ENCODE measurements at places on chromosomes 7 and 10.

GRCh38 chr7:16594061-16594460 lies 51.5 kb downstream of the ANKMY2 start:
- peak; percentile 62 for DNase-seq

DNA sequence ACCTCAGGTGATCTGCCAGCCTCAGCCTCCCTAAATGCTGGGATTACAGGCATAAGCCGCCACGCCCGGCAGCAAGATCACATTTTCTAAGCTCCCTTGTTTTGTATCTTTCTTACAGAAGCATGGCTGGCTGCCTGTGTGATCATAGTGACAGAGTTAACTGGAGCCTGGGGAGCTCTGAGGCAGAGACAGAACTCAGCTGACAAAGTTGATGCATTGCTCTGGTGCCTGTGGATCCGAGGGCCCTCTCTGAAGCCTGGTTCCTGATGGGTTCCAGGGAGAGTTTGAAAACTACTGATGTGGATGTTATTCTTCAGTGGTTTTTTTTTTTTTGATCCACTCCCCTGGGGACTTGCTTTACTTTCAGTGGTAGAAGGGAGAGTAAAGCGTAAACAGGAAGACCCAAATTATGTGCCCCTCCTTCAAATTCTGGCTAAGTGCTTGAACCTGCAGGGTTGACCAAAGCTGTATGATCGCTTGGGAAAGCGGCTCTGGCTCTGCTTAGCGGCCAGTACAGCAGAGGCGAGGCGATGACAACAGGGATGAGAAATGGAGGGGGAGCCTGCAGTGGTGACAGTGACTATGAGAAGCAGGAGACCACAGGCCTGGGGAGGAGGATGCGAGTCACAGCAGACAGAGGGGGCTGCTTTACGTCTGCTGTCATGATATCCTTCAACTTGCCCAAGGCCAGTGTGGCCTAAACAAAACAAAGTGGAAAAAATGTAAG lies 6.8 kb upstream of the EFCAB10 start:
- peak; percentile 72 for DNase-seq

- peak; percentile 85 for DNase-seq
Observed at GRCh38 chr7:25805027-25805687, 346.8 kb upstream of the NFE2L3 start.

DNA sequence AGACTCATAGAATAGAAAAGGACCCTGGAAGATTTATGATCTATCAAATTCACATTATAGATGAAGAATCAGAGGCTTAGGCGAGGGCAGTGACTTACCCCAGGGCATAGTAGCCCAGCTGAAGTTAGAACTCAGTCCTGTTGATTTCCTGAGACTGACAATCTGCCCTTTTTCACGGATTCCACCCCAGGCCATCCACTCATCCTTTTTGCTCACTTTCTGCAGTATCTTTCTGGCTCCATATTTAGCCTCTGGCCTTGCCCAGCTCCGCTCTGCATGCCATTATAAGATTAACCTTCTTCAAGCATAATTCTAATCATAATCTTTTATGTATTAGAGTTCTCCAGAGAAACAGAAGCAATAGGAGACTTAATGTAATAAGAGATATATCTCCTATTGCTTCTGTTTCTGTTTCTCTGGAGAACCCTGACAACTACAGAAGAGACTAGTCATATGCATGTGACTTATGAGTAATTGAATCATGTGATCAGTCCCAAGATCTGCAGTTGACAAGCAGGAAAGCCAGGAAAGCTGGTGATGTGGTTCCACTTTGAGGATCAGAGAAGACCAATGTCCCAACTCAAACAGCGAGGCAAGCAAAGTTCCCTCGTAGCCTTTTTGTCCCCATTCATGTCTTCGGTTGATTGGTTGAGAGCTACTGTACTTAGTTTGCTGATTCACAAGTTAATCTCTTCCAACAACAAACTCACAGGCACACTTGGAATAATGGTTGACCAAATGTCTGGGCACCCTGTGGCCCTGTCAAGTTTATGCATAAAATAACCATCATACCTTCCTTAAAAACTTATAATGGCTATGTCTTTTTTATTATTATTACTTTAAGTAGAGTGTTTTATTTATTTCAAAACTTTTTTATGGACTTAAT lies 412.1 kb downstream of the SUGCT start:
- peak; percentile 9 for DNase-seq

DNA sequence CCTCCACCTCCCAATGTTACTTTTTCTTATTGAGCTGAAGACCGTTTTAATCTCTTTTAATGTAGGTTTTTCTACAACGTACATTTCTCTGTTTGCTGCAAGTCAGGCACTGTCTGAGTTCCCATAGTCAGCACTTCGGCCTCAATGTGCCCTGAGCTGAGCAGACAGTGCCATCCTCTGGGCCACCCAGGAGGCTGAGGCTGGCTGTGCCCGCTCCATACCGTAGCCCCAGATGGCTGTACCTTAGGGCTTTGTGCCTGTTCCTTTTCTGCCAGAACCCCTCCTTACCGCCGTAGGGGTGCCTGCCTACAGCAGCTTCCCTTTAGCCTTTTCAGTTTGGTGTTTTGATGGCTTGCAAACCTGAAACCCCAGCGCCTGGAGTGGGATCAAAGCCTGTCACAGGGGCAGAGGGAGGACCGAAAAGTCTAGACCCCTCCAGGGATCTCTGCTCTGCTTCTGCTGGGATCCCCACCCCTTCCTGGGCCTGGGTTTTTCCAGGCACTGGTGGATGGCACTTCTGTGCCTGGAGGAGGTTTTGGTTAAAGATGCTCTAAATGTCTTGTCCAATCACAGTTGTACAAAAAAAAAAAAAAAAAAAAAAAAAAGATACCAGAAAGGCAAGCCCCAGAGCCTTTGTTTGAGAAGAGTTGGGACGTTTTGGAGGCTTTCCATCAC lies 9.0 kb downstream of the AGAP3 start:
- DNase-seq: no peak

GRCh38 chr10:6787091-6787490 lies 207.0 kb upstream of the PRKCQ start:
- DNase-seq: no peak

DNA sequence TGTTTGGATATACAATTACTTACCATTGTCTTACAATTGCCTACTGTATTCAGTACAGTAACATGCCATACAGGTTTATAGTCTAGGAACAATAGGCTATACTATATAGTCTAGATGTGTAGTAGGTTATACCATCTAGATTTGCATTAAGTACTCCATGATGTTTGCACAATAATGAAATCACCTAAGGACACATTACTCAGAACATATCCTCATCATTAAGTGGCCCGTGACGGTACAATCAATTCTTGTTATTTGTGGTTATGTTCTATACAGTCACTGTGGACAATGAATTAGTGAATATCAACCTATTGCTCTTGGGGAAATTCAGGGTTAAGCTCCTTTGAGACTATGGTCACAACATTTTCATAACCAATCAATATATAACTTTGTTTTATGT lies 75.6 kb downstream of the MICU1 start:
- no peak for DNase-seq

- DNase-seq: no peak
Observed at GRCh38 chr7:100888291-100888987, 1.1 kb downstream of the UFSP1 start.
